Cardiac muscle cell (in vitro differentiated cells and primary cell): ENCODE measurements at places on chromosomes 7 and 10.

DNA sequence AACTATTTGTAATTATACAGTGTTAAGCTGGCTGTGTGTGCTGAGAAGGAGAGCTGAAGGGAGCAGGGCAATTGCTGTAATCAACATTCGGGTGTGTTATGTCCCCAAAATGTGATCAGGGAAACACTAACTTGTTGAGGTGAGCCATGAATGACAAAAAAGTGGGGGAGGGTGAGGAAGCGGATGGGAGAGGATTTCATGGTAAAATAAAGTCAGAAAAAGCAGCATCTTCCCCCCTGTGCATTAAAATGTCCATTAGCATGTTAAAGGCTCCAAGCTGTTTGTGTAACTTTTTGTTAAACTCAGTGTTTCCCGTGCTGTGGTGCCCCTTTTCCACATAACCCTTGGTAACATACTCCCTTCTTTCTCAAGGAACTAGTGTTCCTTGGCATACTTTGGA lies 84.9 kb downstream of the ARID5B start:
- no peak for DNase-seq

GRCh38 chr7:102323914-102324195 lies 32.4 kb downstream of the SPDYE6 start:
- no peak for DNase-seq

DNA sequence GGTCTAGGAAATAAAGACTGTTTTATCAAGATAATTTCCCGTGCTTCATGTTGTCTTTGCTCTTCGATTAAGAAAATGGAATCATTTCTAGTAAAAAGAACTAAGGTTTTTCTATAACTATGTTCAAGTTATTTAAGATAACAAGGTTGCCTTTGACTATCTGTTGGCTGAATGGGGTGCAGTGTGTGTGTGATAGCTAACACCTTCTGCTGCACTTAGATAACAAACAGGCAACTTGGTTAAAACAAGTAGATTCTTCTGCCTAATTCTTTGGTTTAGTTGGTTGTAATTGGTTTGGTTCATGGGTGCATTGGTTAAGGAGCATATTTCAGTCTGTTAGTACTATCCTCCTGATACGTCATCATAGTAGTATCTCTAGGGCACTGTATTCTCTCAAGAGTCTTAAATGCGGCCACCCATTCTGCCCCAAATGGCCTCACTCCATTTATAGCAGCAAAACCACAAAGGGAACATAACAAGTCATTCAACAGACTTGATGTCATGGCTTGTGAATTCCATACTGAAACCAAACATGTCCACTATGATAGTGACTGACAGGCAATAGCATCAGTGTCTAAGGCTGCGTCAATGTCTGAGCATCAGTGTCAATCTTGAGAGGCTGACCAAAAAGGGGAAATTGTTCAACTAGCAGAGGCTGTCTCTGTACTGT lies 55.7 kb downstream of the CCDC3 start:
- DNase-seq: no peak

DNA sequence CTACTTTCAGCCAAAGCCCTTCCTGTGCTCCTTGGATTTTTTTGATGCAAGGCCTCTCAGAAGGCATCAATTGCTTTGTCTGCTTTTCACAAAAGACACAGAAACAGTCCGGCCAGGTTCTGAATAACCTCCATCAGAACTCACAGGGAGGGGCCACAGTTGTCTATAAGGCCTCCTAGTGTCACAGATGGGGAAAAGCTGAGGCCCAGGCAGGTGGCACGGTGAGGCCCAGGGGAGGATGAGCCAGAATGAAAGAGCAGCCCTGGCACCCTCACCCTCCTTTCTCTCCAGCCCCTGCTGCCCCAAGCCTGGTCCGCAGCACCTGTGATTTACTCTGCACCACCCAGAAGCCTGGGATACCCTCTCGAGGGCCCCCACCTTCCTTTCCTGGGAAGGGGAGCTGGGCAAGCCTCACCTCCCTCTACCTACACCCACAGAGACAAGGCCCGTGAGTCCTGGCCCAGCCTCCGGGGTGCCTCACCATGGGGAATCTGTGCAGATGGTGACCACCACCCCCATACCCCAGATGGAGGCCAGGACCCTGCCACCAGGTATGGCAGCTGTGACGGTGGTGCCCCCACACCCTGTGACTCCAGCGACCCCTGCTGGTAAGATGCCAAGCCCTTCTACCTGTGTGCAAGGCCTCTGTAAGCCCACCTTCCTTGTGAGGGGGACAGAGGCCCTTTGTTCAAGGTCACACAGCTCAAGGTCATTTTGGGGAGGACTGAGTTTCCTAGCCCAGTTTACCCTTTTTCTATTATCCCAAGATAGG lies 26.2 kb upstream of the ZNF467 start:
- DNase-seq: peak; percentile 7

DNA sequence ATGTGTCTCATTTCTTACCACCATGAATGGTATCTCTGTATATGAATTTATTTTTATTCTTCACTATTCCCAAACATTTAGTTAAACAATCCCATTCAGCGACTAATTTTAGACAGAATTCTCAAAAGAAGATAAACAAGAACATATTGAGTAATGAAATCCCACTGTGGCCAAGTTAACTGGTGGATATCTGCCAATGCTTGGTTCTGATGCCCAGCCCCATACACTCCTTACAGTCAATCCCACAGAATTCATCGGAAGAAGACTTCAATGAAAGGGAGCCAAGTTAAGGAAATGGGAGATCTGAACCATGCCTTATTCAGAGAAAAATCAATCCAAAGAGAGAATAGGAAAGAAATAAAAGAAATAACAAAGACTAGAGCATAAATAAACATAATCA lies 518.0 kb downstream of the XPNPEP1 start:
- no peak for DNase-seq

DNA sequence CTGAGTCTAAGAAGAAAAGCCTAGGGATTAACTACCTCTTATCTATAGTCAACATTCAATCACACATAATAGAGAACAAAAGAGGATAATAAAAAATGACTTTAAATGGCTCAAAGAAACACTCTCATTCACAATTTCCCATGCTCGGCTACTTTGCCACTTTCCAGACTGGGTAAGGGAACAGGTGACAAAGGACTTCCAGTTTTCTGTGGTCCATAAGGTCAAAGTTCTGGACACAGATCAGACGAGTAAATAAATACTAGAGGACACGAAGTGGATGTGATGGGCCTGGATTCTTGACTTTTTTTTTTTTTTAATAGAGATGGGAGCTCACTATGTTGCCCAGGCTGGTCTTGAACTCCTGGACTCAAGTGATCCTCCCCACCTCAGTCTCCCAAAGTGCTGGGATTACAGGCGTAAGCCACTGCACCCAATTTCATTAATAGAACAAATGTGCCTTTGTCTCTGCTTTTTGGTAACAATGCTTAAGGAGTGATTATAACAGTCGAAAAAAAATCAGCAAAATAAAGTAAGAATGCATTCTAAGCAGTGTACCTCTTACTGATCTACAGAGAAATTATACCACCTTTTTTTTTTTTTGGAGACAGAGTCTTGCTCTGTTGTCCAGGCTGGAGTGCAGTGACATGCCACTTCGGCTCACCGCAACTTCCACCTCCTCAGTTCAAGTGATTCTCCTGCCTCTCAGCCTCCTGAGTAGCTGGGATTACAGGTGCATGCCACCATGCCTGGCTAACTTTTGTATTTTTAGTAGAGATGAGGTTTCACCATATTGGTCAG lies 70.6 kb downstream of the WAPL start:
- no peak for DNase-seq

GRCh38 chr7:31082447-31082846 lies 30.3 kb downstream of the ADCYAP1R1 start:
- DNase-seq: no peak

DNA sequence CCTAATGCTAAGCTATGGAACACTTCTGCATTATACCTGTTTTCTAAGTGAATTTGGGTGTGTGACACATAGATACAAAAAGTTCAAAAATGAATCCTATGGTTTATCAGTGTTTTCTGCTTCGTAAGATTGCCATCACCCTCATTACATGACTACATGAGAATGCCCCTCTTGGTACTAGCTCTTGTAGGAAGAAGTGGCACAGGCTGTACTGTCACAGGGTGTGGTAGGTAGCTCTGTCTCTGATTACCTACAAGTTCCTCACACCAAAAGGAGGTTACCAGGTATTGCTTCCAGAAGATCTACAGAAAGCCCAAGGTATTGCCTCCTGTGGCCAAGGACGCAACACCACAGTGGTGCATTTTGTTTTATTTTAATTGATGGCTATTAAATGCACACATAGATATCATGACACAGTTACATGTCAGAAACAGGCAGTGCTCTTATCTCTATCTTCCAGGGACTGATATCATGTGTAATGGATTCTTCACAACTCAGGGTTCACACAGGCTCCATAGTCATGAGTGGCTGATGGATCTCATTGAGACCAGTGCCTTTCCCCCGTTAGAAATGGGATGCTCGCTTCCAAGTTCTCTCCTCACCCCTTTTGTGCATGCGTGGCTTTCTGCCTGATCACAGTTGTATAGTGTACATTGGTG lies 6.6 kb downstream of the OPTN start:
- no peak for DNase-seq

- no peak for DNase-seq
Observed at GRCh38 chr7:100801833-100802568, 25.3 kb downstream of the EPHB4 start.

DNA sequence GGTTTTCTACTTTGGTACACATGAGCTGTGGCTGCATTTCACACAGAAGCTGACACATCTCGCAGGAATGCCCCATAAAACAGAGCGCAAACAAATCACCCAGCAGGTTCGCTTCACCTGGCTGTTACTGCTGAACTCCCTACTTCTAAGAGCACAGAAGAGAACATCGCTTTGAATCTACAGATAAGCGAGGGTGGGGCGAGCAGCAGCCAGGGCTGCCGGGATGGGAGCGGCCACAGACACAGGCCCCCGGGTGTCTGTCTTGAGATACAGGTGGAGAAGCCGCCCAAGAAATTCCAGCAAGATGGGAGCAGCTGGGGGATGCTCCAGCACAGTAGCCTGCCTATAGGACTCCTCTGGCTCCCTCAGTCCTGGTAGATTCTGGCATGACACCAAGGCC lies 27.4 kb downstream of the OGDHL start:
- no peak for DNase-seq

GRCh38 chr7:155064186-155064585 lies 5.9 kb upstream of the HTR5A start:
- no peak for DNase-seq

- peak; percentile 40 for DNase-seq
Observed at GRCh38 chr10:17984056-17984455, 32.3 kb downstream of the SLC39A12 start.

GRCh38 chr10:78408671-78409472 lies 375.2 kb downstream of the RPS24 start:
- peak; percentile 74 for DNase-seq

GRCh38 chr10:30166929-30167328 lies 107.5 kb upstream of the JCAD start:
- no peak for DNase-seq

GRCh38 chr10:46229144-46229563 lies 57.6 kb upstream of the ANTXRL start:
- DNase-seq: peak; percentile 61

DNA sequence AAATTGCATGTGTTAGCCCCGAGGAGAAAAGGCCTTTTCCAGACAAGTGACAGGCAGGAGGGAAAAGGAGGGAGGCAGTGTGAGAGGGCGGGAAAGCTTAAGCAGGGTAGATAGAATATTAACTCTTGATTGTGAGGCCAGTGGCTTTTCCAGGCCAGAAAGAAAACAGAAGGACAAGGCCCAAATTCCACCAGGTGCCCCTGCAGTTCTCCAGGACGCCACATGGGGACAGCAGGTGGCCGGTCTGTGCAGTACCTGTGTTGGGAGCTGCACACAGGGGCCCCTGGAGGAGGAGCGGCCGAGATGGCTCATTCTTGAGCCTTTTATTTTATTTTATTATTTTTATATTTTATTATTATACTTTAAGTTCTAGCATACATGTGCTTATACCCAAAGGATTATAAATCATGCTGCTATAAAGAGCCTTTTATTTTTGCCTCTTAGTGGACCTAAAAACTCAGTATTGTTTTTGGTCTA lies 141.3 kb upstream of the KLF14 start:
- DNase-seq: peak; percentile 48
